ENCODE measurements at places on chromosomes 5 and 9. TPM values are rescaled to one million over a fixed set of nuclear protein-coding genes. Genes with fewer than 3 reads are reported as not detected.

The AIF1L gene
- 76.1 TPM for total RNA-seq

- no peak for DNase-seq
Observed at GRCh38 chr5:150137168-150137957, 18.3 kb downstream of the PDGFRB start.

GRCh38 chr9:91465420-91465819, 41.8 kb upstream of the NFIL3 start:
- DNase-seq = no peak

The FOXD4L6 gene
- total RNA-seq = not detected

DNA sequence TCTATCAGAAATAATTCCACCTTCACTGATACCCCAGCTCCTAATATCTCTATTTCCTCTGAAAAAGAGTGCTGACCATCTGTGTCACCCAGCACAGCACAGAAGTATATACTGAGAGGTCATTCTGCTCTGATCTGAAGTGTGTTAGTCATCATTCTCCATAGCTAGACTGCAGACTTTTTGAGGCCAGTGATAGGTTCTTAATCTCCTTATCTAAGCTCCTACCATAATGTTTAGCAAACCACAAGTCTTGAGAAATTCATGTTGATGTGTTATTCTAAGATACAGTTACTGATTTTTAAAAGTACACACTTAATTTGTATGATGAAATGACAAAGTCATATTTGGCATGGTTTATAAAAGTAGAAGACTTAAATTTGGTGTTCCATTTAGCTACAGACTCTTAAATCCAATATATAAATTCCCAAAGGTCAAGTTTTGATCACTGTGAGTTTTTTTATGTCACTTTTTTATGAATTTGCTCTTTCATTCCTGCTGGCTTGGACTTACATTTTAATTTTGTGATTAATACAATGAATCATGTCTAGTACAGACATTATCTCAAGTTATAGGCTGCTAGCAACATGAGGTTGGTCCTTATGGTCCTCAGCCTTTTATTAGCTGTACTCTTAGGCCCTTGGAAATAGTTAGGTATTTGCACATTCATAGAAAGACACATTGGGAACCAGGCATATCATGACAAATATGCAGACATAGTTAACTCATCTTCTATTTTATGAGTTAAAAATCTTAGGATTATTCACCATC, 380.8 kb downstream of the EBF1 start:
- DNase-seq = no peak

DNA sequence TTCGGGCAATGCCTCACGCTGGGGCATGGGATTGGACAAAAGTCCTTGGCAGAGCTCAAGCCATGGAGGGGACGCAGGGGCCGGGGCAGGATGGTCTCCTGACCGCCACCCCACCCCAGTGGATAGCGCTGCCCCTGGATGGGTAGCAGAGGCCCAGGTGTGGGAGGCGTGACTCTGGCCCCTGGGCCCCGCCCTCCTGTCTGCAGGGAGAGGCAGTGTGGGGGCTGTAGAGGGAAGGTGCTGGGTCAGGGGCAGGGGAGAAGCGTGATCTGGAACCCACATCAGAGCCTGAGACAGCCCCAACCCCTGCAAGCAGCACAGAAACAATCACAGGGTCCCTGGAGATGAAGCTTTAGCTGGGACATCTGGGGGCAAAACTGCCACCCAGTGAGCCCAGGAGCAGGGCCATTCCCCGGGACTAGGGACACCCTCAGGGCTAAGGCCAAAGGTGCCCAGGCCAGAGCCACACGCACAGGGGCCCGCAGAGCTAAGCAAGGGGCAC, 36.2 kb downstream of the NACC2 start:
- peak; percentile 1 for DNase-seq

DNA sequence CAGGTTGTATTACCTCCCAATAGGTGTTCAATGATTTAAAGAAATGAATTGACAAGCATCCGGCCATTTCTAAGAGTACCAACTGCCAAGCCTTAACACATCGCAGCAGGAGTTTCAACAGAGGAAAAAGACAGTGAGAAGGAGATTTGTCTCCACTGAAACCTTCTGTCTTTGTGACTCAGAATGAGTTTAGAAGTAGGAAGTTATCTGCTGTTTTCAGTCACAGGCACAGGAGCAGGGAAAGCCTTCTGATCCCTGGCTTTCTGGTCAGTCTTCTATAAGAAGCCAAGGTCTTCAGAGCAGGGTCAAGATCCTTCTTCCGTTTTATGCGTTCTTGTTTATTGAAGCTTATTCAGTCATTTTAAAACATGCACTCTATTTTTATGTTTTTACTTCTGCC, 390.7 kb upstream of the PCSK5 start:
- no peak for DNase-seq

DNA sequence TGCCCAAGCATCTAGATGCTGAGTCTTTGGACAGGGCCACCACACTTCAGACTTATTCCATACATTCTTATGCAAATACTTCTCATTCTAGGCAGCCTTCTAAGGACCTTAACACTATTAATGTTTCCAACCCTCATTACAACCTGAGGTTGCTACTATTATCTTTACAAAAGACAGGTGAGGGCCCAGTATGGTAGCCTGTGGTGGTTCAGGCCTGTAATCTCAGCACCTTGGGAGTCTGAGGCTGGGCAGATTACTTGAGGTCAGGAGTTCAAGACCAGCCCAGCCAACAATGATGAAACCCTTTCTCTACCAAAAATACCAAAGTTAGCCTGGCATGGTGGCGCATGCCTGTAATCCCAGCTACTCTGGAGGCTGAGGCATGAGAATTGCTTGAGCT, 16.2 kb downstream of the ZFP62 start:
- DNase-seq = no peak

DNA sequence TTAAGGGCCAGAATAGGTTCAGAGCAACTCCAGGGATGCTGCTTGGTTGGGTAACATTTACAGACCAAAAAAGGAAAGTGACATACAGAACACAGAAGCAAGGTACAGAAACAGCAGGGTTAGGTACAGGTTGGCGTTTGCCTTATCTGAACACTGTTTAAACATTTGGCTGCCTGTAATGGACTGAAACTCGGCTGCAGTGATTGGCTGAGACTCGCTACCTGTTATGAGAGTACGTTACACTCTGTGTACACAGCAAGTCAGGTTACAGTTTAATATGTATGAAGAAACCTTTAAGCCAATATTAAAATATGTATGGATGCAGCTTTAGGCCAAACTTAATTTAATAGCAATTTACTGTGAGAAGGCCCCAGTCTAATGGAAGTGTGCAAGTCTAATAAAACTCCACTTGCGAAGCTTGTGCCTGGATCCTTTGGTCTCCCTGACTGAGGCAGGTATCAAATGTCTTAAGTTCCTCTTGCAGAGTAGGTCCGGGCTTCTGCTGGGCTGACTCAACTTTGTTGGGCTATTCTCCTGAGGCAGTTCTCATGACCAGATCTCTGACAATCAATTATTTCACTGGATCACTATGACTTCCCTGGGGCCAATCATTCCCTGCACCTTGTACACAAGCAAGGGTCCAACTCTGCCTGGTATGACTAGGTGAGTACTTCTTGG, 204.9 kb downstream of the ZNF462 start:
- no peak for DNase-seq

- DNase-seq = no peak
Observed at GRCh38 chr9:131657037-131657377, 82.9 kb downstream of the RAPGEF1 start.

DNA sequence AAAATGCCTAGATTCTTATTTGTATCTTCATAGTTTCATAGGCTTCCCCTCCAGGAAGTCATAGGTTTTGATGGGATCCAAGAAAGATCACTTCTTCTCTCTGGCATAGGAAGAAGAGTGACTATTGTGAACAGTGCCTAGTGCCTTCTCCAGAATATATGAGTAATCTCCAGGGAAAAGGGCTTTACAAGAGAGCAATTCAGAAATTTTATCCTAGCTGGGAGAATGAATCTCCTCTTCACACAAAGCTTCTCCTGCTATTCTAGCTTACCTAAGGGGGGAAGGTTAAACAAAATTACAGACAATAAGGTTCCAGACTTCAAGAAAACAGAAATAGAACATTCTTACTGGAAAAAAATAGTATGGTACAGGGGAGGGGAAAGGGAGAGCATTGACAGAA, 1193.3 kb upstream of the CDH6 start:
- DNase-seq = no peak

DNA sequence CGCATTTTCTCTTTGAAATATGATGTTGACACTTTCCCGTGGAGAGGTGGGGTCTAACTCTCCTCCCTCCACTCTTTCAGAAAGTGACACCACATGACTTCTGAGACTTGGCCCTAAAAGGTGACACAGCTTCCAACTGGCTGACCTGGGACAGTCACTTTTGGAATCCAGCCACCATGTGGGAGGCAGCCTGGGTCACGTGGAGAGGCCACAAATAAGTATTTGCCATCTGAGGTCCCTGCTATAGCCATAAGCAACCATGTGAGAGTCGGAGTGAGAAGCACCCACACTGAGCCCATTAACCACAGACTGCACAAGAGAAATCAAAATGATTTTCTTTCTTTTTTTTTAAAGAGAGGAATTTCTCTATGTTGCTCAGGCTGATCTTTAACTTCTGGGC, 4.1 kb upstream of the PHYKPL start:
- DNase-seq = peak; percentile 85

- DNase-seq = no peak
Observed at GRCh38 chr5:126680191-126680817, 79.6 kb downstream of the PHAX start.

The GKAP1 gene
- total RNA-seq = 22.0 TPM

The FUT7 gene
- not detected for total RNA-seq

DNA sequence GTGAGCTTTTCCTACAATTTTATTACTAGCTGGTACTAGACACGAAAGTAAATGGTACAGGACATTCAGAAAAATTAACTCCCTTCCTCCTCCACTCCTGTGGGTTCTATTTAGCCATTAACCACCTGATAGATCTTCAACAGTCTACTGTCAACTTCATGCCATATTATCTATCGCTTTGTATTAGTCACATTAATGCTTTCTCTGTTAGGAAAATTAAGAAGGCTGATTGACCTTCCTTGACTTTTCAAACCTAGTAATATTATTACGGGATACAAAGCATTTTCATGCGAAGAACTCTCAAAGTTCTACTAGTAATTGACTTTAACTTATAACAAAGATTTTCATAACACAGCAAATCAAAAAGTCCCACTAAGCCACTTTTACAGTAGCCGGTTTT, 1.2 kb downstream of the TEX10 start:
- DNase-seq = no peak

DNA sequence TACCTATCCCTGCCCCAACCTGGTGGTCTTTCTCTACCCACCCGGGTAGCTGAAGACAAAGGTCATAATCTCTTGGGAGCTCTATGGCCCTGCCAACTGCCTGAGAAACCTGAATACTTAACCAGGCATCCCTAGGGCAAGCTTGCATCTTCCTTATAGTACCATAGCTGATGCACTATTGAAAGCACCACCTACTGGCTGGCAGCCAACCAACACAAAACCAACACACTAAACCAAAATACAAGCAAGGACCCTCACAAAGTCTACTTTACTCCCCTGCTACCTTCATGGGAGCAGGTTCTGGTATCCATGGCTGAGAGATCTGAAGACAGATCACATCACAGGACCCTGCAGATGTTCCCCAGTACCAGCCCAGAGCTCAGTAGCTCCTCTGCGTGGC, 171.8 kb upstream of the TAS2R1 start:
- DNase-seq = no peak

GRCh38 chr5:109697339-109697738, 7.6 kb downstream of the MAN2A1 start:
- no peak for DNase-seq

- DNase-seq = no peak
Observed at GRCh38 chr9:96522366-96522765, 72.4 kb downstream of the HABP4 start.

The BTNL3 gene
- not detected for total RNA-seq

DNA sequence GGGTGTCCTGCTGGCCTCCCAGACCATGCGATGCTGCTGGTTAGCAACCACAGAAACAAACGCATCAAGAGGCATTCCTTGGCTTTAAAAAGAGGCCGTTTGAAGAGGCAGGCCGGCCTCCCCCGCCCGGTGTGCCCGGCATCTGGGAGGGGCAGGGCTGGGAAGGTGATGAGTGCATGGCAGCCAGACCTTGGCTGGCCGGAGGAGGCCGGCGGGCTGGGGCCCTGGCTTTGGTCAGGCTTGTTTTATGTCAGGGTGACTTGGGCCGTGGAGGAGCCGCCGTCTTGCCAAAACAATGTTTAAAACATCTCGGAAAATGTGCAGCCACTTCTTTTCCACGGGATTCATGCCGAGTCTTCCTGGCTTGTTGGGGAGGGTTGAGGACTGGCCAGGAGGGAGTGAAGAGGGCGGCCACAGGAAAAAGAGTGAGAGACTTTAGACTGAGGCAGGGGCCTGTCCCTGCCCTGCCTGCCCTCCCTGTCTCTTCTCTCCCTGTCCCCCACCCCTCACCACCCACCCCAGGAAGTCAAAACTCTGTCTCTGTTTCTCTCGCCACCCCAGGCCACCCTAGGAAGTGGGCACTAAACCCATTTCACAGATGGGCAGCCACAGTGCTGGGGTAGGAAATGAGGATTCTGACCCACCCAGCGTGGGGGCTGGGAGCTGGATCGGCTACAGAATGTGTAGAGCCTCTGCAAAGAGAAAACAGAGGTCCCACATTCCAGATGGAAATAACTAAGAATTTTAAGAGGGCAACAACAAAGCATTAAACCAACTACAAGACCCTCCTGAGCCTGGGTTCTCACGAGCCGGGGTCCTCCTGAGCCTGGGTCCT, 143.0 kb downstream of the RXRA start:
- DNase-seq = peak; percentile 81

The POLR3G gene
- 4.0 TPM for total RNA-seq
